CD4-positive, CD25-positive, alpha-beta regulatory T cell (primary cell): ENCODE measurements at places on chromosomes 4 and X. TPM values are rescaled to one million over a fixed set of nuclear protein-coding genes. Genes with fewer than 3 reads are reported as not detected.

DNA sequence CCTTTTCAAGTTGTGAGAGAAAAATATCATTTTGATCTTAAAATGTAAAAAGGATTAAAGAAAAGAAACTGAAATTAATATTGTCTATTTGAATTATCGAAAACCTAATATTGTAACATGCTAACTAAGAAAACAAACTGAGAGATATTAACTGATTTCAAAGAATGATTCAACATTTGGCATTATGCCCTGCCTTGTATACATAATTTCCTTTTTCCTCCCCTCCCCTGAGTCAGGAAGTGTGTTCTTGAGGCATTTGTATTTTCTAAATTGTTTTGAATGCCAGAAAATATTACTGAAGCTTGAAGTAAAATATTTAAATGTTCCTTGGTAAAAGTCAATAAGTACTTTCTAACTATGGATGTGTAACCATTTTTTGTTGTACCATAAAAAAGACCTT, 49.4 kb downstream of the RPS6KA3 start:
- peak overlapping the region; percentile 10 for H3K4me3 ChIP-seq
- H3K27me3 ChIP-seq, result no peaks in the 10 kb centered on the region
- no peak for DNase-seq
- H3K36me3 ChIP-seq, result peaks cover 2% of the 10 kb centered on the region

DNA sequence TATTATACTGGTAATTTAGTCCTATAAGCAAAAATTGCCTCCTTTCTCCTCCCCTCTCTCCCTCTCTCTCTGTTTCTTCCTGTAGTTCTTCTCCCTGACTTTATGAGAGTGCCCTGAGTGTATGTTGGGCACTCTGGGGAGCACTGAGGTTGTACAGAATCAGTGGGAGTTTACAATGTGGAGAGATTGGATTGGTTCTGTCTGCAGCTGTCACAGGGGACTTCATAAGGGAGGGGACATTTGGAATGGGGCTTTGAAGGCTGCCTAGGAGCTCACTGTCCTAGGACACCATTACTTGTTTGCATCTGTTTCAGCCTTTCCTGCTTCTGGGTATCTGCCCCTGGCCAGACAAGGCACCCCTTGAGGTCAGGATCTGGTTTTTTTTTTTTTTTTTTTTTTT, 22.9 kb downstream of the SH3TC1 start:
- no peak overlapping the region for H3K4me3 ChIP-seq
- no peak for DNase-seq
- H3K27ac ChIP-seq, result peak overlapping the region; percentile 66
- H3K4me1 ChIP-seq, result peaks cover 14% of the 10 kb centered on the region

DNA sequence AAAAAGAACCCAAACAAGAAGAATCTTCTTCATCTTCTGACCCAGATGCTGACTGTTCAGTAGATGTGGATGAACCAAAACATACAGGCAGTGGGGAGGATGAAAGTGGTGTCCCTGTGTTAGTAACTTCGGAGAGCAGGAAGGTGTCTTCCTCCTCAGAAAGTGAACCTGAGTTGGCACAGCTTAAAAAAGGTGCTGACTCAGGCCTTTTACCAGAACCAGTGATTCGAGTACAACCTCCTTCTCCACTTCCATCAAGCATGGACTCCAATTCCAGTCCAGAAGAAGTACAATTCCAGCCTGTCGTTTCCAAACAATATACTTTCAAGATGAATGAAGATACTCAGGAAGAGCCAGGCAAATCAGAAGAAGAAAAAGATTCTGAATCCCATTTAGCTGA, 307.0 kb downstream of the ANK2 start:
- H3K36me3 ChIP-seq, result no peaks in the 10 kb centered on the region
- peaks cover 4% of the 10 kb centered on the region for H3K27me3 ChIP-seq
- no peak overlapping the region for H3K4me3 ChIP-seq
- no peak overlapping the region for H3K27ac ChIP-seq
- H3K4me1 ChIP-seq, result no peaks in the 10 kb centered on the region
- DNase-seq, result no peak

DNA sequence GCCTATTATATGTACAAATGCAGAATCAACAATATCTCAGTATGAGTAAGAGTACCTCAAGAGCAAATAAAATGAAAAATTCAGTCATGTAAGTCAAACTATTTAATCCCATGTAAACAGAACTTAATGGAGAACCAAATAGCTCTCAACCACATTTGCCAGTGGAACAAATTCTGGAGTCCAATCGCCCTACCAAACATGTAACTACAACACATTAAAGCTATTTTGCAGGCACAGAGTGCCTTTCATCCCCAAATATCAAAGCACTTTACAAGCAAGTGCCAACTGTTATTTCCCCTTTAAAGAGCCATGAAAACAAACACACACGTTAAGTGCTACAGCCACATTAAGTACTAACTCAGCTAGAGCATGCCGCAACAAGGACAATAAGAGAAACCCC, 51.3 kb downstream of the PCDH19 start:
- no peak overlapping the region for H3K27ac ChIP-seq
- DNase-seq, result no peak
- H3K4me1 ChIP-seq, result no peaks in the 10 kb centered on the region
- H3K4me3 ChIP-seq, result no peak overlapping the region
- H3K27me3 ChIP-seq, result no peaks in the 10 kb centered on the region
- no peaks in the 10 kb centered on the region for H3K36me3 ChIP-seq

- H3K4me1 ChIP-seq, result no peaks in the 10 kb centered on the region
- no peak overlapping the region for H3K4me3 ChIP-seq
- DNase-seq, result no peak
- no peaks in the 10 kb centered on the region for H3K36me3 ChIP-seq
- H3K27me3 ChIP-seq, result no peaks in the 10 kb centered on the region
Measured at GRCh38 chr4:149409555-149409962, 406.1 kb downstream of the IQCM start.

DNA sequence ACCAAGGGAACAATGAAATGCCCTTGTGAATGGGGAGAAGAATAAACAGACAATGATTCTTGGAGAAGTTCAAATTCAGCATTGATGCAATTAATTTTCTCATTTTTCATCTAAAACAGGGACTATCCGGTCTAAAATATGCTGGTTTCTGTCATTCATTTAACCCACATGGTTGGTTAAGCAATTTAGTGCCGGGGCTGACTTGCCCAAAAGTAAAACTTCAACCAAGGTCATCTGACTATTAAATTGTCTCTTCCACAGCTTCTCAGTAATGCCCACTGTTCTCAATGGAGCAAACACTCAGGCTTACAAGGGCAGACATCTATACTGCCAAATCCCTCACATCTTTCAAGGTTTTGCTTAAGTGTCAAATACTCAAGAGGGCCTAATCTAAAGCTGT, 51.3 kb downstream of the ANXA10 start:
- no peaks in the 10 kb centered on the region for H3K4me1 ChIP-seq
- no peaks in the 10 kb centered on the region for H3K36me3 ChIP-seq
- H3K4me3 ChIP-seq, result no peak overlapping the region
- H3K27me3 ChIP-seq, result no peaks in the 10 kb centered on the region

DNA sequence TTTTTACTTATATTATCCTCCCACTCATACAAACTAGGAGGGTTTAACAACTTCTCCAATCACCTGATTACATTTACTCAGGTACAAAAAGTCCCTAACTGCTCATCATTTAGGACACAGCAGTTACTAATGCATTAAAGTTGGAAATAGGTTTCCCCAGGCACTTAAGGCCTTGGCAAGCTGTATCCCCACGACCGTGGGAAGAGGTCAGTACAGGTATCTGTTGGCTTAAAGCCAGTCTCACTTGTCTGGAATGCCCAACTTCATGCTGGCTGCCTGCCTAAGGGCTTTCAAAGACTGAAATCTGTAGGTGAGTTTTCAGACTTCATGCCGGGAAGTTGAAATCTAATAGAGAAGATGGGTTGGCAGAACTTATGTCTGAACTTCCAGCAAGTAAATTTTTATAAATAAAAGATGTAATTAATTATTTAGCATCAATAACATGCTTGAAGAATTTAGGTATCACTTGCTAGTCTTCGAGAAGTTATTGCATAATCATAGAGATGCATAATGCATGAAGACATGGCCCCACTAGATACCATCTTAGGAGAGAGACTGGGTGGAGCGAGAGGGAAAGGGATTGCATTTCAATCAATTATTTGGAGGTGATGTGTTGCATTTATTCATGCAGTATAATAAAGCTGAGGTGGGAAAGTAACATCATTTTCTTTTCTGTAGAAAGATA, 54.2 kb downstream of the SCD5 start:
- no peaks in the 10 kb centered on the region for H3K36me3 ChIP-seq
- no peak for DNase-seq
- H3K27ac ChIP-seq, result no peak overlapping the region
- H3K4me3 ChIP-seq, result no peak overlapping the region
- H3K4me1 ChIP-seq, result no peaks in the 10 kb centered on the region

GRCh38 chrX:50098241-50098640, 102.6 kb downstream of the AKAP4 start:
- H3K4me3 ChIP-seq, result no peak overlapping the region
- H3K27ac ChIP-seq, result no peak overlapping the region
- H3K4me1 ChIP-seq, result no peaks in the 10 kb centered on the region
- H3K27me3 ChIP-seq, result no peaks in the 10 kb centered on the region

DNA sequence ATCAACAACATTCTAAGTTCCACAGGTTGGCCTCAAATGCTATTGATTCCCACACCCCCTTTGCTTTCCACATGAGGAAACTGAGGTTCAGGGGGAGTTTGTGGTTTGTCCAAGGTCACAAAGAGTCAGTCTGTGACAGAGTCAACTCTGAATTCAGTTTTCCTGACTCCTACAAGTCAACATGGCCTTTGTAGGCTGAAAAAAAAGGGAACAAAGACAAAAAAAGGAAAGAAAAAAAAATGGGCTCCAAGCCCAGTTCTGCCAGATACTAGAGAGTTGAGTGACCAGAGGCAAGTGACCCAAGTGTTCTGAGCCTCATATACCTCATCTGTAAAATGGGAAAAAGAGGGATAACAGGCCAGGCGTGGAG, 16.5 kb upstream of the PIM2 start:
- no peak for DNase-seq
- peaks cover 14% of the 10 kb centered on the region for H3K36me3 ChIP-seq
- H3K27me3 ChIP-seq, result no peaks in the 10 kb centered on the region
- peaks cover 70% of the 10 kb centered on the region for H3K4me1 ChIP-seq

DNA sequence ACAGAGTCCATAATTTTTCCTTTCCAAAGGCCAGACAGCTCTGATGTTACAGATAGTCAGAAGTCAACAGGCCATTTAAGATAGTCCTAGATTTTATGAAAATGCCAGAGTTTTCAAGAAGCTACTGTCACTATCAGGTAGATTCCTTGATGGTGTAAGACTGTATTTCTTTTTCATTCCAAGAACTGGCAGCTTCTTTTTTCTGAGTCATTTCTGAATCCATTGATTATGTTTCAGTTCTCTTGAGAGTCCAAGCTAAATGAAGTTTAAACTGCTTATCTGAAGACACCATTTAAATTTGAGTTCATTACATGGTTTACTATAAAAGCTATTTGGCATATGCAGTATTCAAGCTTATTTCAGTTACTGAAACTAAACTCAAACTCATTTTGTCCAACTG, 44.6 kb downstream of the RASSF6 start:
- no peak for DNase-seq
- no peaks in the 10 kb centered on the region for H3K27me3 ChIP-seq
- no peak overlapping the region for H3K4me3 ChIP-seq
- no peak overlapping the region for H3K27ac ChIP-seq
- H3K4me1 ChIP-seq, result no peaks in the 10 kb centered on the region

GRCh38 chr4:88583631-88584470, 8.4 kb upstream of the HERC3 start:
- H3K4me3 ChIP-seq, result no peak overlapping the region
- no peak for DNase-seq
- no peak overlapping the region for H3K27ac ChIP-seq
- no peaks in the 10 kb centered on the region for H3K27me3 ChIP-seq
- H3K36me3 ChIP-seq, result no peaks in the 10 kb centered on the region

DNA sequence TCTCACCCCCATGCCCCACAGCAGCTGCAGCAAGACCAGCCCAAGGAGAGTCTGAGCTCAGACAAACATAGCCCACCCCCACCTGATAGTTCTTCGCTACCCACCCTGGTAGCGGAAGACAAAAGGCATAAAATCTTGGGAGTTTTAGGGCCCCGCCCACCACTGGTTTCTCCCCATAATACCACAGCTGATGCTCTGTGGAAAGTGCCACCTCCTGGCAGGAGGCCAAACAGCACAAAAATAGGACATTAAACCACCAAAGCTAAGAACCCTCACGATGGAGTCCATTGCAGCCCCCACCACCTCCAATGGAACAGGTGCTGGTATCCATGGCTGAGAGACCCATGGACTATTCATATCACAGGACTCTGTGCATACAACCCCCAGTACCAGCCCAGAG, 226.7 kb downstream of the SNCA start:
- H3K4me3 ChIP-seq, result no peak overlapping the region
- H3K27ac ChIP-seq, result no peak overlapping the region
- no peaks in the 10 kb centered on the region for H3K27me3 ChIP-seq
- DNase-seq, result no peak
- H3K4me1 ChIP-seq, result no peaks in the 10 kb centered on the region

DNA sequence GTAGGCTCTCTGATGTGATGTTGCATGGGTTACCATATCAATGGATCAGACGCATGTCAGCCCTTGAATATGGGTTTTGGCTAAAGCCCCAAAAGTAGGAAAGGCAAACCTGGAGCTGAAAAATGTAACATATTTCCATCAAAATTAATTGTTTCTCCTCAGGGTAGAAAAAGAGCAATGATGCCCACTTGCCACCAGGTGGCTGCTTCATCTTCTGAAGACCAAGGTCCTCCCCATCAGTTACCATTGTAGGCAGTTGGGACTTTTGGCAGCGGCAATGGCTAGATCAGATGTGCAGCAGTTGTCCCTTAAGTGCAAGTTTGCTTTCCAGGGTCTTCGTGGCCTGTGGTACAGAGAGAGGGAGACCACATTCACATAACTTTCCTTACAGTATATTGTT, 118.2 kb downstream of the NAF1 start:
- no peaks in the 10 kb centered on the region for H3K4me1 ChIP-seq
- no peak overlapping the region for H3K27ac ChIP-seq
- DNase-seq, result no peak
- peaks cover 2% of the 10 kb centered on the region for H3K27me3 ChIP-seq

PPARGC1A gene
- total RNA-seq, result not detected

P2RY10 gene
- total RNA-seq, result 134 TPM

SMIM10L2A gene
- 0.42 TPM for total RNA-seq

CTAG1A gene
- total RNA-seq, result not detected

IBSP gene
- total RNA-seq, result not detected

SASH3 gene
- total RNA-seq, result 117 TPM

APOOL gene
- total RNA-seq, result 7.4 TPM

DDIT4L gene
- total RNA-seq, result not detected

PLAC8 gene
- total RNA-seq, result 70.0 TPM
